ENCODE measurements at places on chromosomes 1 and 21.

GRCh38 chr1:70902211-70902610 is 145.4 kb downstream of the PTGER3 start:
- no peak for DNase-seq

DNA sequence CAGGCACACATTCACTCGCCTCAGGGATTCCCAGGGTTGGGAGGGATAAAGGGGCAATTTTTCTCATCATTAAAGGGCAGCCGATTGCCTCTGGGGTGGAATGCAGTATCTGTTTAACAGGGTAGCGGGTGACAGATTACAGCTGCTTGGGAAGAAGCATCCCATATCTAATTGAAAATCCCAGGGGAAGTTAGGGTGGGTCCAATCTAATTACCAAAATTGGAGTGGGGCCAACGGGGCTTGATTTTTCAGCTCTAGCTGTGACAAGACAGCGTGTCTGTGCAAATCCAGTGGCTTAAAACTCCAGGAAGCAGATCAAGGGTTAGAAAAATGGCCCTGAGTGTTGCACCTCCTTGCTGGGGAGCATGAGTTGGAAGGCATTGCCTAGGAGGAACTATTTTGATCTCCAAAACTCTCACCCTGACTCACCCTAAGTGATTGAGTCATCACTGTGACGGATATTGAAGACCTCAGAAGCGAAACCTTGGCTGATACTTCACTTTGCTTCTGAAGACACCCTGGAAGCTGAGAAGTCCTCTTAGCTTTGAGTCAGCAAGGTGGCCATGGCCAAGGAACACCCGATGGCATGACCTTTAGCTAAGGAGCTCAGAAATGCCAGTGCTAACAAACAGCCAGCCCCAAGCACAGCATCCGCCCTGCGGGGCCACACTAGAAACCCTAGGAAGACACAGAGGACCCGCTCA is 46.0 kb downstream of the GRHL3 start:
- DNase-seq, result peak; percentile 27

DNA sequence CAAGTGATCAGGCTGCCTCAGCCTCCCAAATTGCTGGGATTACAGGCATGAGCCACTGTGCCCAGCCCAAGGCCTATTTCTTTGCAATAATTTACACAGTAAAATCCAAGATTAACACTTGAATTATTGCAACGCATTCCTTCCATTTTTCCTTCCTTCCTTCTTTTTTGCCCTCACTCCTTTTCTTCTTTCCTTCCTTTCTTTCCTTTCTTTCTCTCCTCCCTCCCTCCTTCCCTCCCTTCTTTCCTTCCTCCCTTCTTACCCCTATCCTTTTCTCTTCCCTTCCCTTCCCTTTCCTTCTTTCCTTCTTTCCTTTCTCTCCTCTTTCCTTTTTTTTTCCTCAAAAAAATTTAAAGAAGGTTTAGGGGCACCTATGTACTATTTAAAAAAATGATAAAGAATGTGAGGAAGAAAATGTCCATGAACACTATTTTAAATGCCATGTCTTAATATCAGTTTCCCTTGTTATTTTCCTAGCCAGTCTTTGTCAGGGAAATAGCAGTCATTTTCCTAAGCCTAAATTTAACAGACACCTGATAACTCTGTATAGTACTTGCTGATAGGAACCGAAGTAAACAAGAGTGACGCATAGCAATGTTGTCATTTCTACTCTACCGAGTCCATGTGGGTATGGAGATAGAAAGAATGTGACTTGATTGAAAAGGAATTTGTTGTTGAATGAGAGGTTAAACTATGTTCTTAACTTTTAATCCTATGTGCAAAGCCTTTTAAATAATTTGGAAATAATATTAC is 79.8 kb upstream of the HMCN1 start:
- no peak for DNase-seq

- no peak for DNase-seq
Observed at GRCh38 chr1:230708631-230709580, 5.0 kb downstream of the AGT start.

GRCh38 chr1:155125946-155126555 is 1.6 kb upstream of the EFNA1 start:
- DNase-seq, result peak; percentile 70

DNA sequence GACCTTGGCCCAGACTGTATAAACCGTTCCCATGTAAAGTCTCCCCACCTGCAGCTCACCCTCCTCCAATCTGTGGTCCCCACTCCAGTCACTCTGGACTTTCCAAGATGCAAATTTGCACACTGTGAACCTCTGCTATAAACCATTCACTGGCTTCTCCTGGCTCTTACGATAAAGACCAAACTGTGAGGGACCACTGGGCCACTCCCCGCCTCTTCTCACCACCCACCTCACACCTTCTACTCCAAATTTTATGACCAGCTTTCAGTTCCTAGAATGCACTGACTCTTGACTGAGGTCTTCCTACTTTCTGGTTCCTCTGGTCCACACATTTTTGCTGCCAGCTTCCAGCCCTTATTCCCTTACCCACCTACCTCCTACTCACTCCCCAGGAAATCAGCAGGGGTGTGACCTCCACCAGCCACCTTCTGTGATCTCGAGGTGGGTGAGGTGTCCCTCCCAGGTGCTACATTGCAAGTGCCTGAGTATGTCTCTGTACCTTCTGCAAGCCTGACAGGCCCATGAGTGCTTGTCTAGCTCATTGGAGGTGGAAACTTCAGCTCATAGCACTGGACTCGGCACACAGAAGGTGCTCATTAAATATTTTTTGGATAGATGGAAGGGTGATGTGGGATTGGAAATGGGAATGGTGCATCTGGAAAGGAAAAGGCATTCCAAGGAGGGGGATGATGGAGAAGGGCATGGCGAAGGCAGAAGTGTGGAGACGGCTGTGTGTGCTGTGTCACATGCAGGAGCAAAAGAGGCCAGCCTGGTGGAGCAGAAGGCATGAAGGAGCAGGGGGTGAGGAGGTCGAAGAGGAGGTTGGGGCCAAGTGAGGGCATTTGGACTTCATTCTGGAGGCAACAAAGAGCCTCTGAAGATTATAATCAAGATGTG is 15.6 kb upstream of the CSF1 start:
- DNase-seq, result no peak

GRCh38 chr21:32908534-32908933 is 117.2 kb upstream of the OLIG2 start:
- no peak for DNase-seq

- no peak for DNase-seq
Observed at GRCh38 chr1:214165850-214166374, 115.0 kb upstream of the SMYD2 start.

GRCh38 chr1:228005511-228006033 is 1.2 kb upstream of the WNT3A start:
- DNase-seq, result no peak

GRCh38 chr1:200336901-200337391 is 72.9 kb downstream of the ZNF281 start:
- peak; percentile 14 for DNase-seq

DNA sequence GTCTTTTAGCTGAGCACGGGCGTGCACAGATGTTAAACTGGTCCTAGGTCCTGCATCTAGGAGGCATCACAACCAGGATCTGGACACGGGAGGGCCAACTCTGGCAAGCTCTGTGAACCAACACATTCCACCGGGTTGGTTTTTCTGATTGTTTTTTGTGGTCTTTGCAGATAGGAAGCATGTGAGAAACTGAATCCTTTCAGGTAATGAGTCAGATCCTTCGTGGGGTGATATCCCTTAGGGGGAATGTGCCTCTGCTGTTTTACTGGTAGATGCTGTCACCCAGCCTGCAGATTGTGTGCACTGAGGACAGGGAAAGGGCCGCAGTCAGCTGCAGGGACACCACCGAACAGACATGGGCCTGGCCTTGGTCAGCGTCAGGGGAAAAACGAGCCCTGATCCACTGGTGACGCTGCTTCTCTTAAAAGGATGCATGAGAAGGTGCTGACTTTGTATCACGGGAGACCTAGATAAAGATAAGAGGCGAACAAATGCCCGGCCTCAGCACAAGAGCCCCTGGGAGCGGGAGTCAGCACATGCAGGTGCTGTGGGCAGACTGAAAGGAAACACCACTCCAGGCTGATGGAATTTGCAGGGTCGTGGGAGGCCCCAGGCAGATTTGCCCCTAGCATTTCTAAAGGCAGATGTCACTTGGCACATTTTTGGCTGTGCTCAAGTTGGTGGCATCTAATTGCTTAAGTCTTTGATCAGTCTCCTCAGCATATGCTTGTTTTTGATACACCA is 51.1 kb downstream of the DOP1B start:
- DNase-seq, result peak; percentile 51

DNA sequence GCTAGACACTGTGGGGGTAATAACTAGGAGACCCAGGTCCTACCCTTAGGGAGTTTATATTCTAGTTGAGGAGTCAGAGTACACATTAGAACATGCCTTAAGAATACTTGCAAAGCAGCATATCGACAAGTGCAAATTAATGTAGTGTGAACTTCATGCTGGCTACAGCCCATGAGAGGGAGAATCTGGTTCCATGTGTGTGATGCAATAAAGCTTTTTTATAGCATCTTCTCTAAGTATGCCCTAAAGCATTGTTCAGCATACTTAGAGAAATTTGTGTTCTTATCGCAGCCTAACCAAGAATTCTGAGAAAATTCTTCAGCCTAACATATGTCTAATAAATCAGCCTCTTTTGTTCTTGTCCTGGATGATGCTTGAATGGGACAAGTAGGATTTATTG is 95.5 kb downstream of the SDCCAG8 start:
- DNase-seq, result no peak

GRCh38 chr21:37253991-37254390 is 13.1 kb downstream of the VPS26C start:
- no peak for DNase-seq

GRCh38 chr1:156927215-156928042 is 7.0 kb downstream of the LRRC71 start:
- DNase-seq, result peak; percentile 90

DNA sequence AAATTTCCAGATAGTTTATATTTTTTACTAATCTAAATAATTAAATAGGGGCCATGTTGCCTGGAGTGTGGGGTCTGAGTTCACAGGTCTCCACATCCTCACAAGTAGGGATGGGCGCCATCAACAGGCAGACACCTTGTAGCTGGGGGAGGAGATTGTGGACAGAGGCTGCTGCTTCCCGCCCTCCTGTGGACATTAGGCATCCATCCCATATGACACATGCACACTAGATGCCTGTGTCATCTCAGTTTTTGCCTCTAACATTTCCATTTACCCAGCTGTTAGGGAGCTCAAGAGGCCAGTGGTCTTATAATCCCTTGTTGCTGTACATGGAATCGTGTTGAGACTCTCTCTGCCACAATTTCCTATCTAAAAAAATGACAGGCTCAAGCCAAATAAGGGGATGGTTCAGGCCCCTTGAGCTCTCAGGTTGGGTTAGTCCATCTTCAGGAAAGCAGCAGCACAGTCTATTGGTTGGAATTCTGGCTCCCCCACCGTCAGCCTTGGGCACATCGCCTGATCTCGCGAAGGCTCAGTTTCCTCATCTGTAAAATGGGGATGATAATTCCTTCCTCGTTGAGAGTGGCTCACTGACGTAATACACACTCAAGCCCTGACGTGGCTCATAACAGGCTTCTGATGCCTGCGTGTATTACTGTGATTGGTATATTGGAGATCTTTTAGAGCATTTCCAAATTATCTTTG is 13.6 kb downstream of the LHX4 start:
- DNase-seq, result no peak

DNA sequence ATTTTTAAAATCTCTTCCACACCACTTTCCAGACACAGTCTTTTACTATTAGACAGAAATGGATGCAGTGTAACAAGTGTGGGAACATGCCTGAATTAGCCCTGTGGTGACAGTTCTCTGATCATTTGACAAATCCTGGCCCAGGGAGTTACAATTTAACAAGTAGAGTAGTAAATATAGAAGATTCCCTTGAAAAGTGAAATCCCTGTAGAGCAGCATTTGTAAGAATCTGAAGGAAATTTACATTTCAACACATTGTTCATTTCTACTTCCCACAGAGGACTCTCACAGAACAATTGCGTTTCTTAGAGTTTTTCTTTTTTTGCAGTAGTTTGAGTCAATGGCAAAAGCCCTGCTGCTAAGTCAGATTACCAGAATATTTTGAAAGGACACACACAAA is 458.3 kb upstream of the BRINP3 start:
- no peak for DNase-seq

- DNase-seq, result no peak
Observed at GRCh38 chr1:92494485-92495141, 7.9 kb upstream of the GFI1 start.

- peak; percentile 1 for DNase-seq
Observed at GRCh38 chr1:48552420-48552819, 80.4 kb upstream of the SPATA6 start.

DNA sequence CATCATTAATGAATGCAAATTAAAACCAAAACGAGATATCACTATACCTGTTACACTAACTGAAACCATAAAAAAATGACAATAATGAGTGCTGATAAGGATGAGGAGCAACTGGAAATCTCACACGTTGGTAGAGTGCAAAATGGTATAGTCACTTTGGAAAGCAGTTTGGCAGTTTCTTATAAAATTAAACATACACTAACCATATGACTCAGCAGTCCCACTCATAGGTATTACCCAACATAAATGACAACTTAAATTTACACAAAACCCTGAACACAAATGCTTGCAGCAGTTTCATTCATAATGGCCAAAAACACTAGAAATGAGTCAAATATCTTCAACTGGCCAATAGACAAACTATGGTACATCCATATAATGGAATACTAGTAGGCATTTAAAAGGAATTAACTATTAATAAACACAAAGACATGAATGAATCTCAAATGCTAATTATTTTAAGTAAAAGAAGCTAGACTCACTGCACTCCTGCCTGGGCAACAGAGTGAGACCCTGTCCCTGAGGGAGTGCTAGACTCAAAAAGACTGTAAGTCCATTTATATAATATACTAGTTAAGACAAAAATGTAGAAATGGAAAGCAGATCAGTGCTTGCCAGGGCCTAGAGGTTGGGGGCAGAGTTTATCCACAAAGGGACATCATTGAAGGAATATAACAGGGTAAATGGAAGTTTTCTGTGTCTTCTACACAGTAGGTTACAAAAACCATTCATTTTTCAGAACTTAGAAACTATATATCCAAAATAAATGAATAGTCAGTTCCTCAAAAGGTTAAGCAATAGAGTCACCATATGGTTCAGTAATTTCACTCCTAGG is 77.4 kb downstream of the EIF4G3 start:
- DNase-seq, result no peak

DNA sequence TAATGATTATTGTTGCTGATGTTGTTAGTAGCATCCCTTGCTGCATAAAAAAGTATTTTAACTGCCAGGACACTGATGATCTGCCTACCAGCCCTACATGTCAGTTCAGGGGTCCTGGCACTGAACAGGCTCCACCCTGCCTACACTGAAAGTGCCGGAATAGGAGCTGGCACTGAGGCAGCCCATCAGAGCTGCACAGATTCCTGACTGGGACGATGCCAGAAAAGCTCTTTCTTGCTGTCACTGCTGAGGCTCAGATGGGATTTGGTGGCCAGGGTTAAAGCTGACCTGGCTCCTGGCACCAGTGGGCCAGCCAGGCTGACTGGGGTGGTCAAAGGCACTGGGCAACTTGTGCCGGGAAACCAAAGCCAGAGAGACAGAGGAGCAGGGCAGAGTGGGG is 6.2 kb upstream of the DISP3 start:
- DNase-seq, result no peak

GRCh38 chr1:173865468-173866164 is 2.2 kb downstream of the GAS5 start:
- no peak for DNase-seq
